Fibroblast of pulmonary artery (primary cell): ENCODE measurements at places on chromosomes 1 and 21.

DNA sequence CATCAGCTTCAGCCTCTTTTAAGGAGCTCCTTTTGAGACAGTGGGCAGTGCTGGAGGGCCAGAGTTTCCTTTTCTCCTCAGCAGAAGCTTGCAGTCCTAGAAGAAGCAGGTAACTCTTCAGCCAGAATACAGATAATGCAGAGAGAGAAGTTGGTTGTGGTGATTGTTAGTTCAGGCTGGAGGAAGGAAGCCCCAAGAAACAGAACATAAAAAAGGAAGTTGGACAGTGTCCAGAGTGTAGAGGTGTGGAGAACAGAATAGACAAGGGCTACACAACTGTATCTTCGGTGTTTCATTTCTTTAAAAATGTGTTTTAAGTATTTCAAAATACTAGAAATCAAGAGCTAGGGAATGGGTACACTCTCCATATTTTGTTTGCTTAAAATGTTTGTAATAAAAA lies 6.4 kb upstream of the TACSTD2 start:
- DNase-seq = no peak

GRCh38 chr1:68231627-68232288 lies 565 bp downstream of the WLS start:
- peak; percentile 76 for DNase-seq

- peak; percentile 86 for DNase-seq
Observed at GRCh38 chr1:37811027-37811655, 3.1 kb upstream of the YRDC start.

DNA sequence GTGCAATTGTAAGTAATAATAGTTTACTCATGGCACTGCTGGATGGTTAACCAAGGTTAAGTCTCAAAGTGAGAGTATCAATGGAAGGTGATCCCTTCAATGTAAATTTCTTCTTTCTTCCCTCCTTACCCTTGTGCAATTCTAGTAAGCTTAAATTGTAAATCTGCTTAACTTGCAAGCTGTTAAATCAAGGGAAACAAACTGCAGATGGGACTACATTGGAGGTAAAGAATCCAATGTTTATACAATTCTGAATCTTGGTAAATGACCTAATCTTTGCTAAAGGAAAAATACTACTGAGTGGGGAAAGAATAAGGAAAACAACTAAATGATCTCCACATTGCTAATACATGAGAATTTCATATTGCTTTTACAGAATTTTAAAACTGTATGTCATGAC lies 6.7 kb upstream of the CD55 start:
- DNase-seq = no peak

DNA sequence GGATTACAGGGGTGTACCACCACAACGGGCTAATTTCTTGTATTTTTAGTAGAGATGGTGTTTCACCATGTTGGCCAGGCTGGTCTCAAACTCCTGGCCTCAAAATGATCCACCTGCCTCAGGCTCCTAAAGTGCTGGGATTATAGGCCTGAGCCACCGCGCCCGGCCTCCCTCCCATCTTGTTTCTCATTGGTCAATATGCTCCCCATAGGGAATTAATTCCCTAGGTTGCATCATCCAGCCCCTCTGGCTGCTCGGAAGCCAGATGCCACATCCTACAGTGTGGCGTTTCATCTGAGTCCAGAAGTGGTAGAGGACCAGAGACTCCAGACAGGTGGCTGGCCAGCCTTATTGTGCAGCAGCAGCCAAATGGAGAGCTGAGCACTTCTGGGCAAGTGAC lies 11.5 kb upstream of the VASH2 start:
- no peak for DNase-seq

DNA sequence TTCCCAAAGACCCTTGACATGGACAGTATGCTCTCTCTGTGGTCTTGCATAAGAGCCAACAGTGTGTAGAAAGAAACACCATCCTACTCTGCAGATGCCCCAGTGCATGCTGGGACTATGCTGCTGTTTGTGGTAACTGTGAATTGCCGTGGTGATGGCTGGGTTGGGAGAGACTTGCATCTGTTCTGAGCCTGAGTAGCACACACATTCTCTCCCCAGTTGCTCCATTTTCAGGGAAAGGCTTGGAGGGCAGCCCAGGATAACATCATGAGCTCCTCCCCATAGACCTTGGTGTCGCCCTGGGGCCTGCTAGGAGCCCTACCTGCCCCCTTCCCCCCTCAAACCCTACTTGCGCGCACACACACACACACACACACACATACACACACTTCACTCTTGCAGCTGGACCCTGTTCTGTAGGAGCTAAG lies 120.9 kb upstream of the IPO9 start:
- peak; percentile 78 for DNase-seq

GRCh38 chr1:115677182-115677555 lies 35.4 kb downstream of the VANGL1 start:
- DNase-seq = peak; percentile 25

DNA sequence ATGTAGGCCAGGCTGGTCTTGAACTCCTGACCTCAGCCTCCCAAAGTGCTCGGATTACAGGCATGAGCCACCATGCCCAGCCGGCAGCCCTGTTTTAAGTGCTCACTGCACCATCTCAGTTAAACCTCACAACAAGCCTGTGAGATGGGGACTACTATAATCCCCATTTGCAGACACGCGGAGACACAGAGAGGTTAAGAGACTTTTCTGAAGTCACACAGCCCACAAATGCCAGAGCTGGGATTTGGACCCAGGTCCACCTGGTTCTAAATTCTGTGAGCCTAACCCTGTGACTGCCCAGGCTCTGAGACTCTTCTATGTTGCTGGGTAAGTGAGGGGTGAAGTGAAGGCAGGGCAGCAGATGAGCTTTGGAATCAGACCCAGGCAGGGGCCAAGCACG lies 6.4 kb downstream of the PADI1 start:
- DNase-seq = no peak

DNA sequence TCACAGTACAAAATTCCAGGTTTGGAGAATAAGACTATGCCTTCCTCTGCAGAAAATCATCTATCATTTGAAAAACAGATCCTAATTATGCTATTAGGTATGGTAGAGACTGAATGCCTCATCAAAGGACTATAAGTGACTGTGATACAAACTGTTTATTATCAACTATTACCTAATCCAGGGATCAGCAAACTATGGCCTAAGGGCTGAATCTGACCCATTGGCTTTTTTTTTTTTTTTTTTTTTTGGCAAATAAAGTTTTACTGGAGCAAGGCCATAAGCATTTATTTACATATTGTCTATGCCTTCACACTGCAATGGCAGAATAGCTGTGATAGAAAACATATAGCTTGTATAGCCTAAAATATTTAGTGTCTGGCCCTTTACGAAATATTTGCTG lies 4.7 kb upstream of the ASPM start:
- DNase-seq = no peak

- DNase-seq = peak; percentile 25
Observed at GRCh38 chr1:3564921-3565831, 46.1 kb downstream of the MEGF6 start.

DNA sequence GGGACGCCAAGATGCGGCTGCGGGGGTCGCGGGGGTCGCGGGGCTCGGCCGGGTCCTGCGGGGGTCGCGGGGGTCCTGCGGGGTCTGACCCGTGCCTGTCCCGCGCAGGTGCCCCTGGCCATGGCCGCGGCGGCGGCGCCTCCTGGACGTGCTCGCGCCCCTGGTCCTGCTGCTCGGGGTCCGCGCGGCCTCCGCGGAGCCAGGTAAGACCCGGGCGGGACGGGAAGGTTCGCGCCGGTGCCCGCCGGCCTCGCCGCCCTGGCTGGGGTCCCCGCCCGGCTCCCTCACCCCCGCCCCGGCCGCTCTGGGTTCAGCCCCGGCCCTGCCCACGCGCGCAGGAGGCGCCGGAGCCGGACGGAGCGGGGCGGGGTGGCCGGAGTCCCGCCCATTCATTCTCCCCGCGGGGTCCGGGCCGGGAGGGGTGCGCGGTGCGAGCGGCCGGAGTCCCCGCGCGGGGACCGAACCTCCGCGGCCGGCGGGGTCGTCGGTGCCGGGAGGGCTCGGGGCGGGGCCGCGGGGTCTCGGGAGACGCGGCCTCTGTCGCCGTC lies 380 bp downstream of the COL18A1 start:
- DNase-seq = peak; percentile 52

DNA sequence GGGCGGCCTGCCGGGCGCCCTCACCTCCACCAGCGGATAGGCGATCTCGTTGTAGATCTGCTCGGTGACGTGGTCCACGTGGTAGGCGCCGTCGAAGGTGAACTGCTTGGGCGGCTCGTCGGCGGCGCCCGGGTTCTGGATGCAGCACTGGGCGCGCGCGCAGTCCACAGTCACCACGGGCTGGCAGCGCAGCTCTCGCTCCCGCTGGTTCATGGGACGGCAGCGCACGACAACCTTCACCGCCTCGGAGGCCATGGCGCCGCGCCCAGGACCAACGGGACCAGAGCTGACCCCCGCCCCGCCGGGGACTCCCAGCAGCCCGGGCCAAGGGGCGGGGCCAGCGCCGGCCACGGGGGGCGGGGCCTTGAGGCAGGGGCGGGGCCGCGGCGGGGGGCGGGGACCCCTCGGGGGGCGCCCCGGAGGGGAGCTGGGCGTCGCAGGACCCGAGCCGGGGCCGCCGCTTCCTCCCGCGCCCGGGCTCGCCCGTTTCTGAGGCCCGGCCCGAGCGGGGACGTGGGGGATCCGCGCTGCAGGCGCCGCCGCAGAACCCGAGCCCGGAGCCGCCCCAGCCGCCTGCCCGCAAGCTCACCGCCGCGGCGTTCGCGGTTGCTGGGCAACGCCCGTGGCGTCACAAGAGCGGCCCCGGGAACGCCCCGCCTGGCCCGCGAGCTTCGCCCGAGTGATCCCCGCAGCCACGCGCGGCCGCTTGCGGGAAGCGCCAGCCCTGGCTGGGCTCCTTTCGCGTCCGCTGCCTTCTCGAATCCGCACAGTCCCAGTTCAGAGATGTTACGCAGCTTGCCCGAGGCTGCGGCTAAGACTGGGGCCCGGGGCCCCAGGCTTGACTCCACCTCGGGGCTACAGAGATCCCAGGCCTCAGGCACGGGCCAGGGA lies at the start of gene KIF17:
Gene KIF17 (minus strand): TSS at position 556 of the 891 bp plus-strand sequence. CDS start 301 bp downstream, at position 255.
- DNase-seq = peak; percentile 79

DNA sequence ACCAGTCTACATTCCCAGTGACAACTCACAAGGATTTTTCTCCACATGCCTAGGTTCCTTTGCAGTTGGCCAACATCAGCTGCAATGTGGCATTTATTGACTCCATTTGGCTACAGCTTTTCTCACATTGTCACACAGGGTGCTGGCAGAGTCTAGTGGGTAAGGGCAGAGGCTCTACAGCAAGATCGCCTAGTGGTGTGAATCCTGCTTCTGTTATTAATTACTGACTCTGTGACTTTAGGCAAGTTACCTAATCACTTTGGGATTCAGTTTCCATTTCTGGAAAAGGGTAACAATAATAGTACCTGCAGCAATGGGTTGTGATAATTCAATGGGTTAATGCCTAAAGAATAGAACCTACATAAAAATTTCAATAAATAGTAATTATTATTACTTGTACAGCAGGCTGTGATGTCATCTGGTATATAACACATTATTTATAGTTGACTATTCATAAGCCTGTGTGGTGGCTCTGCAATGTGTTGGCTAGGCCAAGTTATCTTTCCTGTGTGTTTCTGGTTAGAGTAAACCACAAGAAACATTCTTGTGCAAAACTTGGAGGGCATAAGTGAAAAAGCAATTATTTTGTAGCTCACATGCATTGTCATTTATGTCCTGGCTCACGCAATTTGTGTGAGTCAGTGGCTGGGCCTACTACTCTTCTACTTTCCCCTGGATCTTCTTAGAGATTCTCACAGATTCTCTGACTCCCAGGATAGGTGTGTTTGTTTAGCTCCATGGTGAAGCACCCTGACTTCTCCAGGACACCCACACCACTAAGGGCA lies 59.5 kb downstream of the PTGS2 start:
- peak; percentile 88 for DNase-seq

DNA sequence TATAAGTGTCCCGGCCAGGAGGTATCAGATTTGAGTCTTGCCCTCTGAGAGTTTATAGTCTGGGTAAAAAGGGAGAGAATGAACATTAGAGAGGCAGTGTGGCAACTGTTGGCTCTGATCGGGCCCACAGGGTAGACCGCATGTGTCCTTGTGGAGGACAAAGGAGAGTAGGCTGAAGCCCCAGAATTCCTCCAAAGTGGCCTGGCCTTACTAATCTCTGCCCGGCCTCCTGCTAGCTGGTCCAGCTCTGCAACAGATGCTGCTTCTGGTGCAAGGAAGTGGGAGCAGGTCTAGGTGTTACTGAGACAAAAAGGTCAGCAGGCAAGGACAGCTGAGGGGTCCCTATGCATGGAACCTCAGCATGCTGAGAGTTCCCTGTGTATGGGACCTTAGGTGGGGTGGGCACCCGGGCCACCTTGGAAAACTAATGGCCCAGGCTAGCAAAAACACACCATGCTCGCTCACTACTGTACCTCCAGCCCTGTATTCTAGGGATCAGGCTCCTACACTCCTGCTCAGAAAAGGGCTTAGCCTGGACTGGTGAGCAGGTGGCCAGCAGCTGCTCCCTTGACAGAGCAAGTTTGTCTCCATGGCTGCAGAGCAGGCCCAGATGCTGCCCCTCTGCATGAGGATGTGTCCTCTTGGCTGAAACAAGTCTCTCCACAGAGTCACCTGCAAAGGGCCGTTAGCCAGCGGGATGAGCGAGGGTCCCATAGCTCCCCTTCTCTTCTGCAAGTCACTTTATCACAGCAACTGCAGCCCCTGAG lies 30.3 kb upstream of the RGS16 start:
- no peak for DNase-seq

DNA sequence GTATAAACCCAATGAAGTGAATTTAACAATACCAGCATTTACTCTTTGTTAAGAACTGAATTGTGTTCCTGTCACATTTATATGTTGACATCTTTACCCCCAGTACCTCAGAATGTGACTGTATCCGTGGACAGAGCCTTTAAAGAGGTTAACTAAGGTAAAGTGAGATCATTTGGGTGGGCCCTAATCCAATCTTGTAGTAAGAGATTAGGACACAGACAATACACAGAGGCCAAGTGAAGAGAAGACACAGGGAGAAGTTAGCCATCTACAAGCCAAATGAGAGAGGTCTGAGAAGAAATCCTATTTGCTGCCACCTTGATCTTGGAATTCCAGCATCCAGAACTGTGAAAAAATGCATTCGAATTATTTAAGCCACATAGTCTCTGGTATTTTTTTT lies 22.9 kb upstream of the WARS2 start:
- no peak for DNase-seq

DNA sequence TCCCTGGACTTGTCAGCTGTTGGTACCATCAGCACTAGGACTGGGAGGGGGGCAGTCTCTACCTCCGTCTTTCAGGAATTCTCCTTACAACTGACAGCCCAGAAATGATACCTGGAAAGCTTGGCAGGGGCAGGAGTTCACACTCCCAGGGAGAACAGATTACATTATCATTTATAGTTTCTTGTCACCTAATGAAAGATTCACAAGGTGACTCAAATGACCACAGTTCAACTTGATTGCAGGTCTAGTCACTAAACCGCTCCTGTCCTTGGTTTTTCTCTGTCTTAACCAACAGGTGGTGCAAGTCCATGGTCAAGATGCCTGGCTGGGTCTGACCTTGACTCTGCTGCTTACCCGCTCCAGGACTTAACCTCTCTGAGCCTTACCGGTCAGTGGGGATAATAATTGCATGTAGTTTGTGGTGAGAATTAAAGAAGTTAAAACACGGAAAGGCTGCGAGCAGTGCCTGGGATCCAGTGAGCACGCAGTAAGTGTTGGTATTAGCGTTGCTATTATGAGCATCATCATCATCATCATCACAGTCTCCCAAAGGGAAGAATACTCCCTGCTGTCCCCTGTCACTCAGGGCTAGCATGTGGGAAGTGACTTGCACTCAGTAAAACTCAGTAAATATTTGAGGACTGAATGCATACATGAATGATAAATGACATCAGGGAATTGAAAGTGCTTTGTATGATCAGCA lies 125.3 kb upstream of the CD34 start:
- DNase-seq = peak; percentile 42
